ENCODE measurements at places on chromosomes 16 and 17.

DNA sequence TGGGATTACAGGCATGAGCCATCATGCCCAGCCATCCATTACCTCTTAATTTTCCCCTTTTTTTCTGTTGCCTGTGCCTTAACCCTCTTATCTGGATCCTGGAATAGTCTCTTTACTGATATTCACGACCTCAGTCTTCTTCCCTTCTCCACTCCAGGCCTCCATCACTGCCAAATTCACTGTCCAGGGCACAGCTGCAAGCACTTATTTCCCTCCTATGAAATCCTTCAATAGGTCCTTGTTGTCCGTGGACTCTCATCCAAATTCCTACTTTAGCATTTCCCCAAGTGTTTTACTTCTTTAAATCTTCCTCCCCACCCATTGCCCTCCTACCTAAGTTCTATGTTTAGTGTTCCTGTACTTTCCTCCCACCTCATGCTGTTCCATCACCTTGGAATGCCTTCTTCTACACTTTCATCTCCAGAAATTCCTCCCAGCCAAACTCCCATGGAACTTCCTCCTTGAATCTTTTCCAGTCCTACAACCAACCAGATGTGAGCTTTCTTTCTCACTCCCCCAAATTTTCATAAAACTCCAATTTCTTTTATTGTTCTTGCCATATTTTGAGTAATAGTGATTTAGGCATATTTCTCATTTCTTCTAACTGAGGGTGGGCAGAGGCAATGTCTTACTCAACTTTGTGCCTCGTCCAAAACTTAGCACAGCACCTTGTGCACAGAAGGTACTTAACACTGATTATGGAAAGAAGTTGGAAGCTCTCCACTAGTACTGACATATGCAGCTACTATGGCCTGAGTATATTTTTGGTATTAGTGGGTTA, 35.3 kb downstream of the FAM20A start:
- no peak for DNase-seq

- DNase-seq, result no peak
Observed at GRCh38 chr16:47949714-47950113, 206.1 kb downstream of the ABCC12 start.

DNA sequence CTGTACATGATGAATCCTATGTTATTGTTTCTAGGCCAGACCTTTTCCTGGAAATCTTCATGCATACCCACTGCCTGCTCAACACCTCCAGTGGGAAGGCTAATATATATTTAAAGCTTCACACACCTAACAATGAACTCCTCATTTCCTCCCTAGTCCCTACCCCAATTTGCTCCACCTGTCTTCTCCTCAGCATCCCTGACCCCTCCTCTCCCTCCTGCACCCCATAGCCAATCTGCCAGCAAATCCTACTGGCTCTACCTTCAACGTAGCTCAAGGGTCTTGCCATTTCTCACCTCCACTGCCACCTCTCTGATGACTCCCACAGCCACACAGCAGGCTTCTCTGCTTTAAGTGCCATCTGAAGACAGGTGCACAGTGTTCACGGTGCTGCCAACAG, 215.6 kb upstream of the WSB1 start:
- DNase-seq, result no peak

- no peak for DNase-seq
Observed at GRCh38 chr17:14779241-14779640, 478.4 kb downstream of the HS3ST3B1 start.

GRCh38 chr17:70208825-70209555, 39.7 kb downstream of the KCNJ2 start:
- no peak for DNase-seq

DNA sequence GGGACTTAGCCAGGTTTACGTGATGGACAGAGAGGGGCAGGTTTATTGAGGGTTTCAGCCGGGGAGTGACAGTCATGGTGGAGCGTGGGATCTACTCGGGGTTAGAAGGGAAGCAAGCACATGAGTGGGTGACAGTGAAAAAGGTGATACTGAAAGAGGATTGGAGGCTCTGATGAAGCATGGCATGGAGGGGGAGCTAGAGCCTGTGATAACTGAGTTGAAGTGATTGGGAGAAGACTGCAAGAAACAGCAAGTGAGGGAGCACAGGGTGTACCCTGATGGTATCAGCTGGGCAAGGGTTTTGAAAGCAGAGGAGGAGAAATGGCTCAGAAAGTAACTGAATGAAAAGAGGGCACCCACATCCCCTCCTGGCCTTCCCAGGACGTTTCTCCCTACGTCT, 6.7 kb upstream of the KSR1 start:
- no peak for DNase-seq

GRCh38 chr16:22423716-22424115, 49.3 kb upstream of the CDR2 start:
- no peak for DNase-seq

GRCh38 chr17:50094243-50094752, 853 bp upstream of the PDK2 start:
- DNase-seq, result peak; percentile 91

- no peak for DNase-seq
Observed at GRCh38 chr17:78449983-78450595, 71.6 kb downstream of the PGS1 start.

DNA sequence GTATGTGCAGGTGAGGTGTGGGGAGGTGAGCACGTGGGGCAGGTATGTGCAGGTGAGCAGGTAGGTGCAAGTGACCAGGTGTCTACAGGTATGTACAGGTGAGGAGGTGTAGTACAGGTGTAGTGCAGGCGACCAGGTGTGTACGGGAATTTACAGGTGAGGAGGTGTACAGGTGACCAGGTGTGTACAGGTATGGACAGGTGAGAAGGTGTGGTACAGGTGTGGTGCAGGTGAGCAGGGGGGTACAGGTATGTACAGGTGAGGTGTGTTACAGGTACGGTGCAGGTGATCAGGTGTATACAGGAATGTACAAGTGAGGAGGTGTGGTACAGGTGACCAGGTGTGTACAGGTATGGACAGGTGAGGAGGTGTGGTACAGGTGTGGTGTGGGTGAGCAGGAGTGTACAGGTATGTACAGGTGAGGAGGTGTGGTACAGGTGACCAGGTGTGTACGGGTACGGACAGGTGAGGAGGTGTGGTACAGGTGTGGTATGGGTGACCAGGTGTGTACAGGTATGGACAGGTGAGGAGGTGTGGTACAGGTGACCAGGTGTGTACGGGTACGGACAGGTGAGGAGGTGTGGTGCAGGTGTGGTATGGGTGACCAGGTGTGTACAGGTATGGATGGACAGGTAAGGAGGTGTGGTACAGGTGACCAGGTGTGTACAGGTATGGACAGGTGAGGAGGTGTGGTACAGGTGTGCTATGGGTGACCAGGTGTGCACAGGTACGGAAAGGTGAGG, 12.8 kb upstream of the DBNDD1 start:
- no peak for DNase-seq

DNA sequence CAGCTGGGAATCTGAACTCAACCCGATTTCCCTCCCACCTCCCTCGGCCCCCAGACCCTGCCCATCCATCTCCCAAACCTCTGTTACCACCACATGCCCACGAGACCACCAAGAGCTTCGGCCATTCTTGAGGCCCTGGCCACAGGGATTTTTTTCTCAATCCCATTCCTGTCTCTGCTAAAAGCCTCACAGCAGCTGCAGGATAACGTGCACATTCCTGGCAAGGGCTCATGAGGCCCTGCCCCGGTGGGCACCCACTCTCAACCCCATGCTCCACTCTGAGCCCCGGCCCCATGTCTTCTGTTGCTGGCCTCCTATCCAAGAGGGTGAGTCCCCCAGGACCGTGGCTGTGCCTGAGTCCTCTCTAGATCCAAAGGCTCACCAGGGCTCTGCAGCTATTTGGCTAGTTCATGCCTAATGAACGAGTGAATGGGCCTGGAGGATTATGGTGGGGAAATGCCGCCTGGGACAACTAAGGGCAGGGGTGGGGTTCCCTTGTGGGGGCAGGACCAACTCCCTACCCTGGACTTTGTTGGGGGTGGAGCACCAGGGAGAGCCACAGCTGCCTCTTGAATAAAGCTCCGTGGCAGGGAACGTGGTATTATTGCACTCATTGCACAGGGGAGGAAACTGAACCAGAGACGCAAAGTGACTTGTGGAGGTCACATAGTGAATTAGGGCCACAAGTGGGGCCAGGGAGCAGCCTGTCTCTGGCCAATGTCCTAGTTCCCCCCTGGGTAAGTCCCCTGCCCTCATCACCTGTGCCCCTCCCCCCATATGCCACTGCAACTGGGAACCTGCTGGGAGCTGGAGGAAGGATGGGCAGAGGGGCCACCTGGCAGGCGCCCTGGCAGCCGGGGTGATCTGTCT, 113.8 kb upstream of the SMURF2 start:
- no peak for DNase-seq

GRCh38 chr16:64312980-64313379, 808.9 kb downstream of the CDH11 start:
- DNase-seq, result no peak

- DNase-seq, result no peak
Observed at GRCh38 chr17:13753771-13754170, 152.0 kb upstream of the HS3ST3A1 start.

DNA sequence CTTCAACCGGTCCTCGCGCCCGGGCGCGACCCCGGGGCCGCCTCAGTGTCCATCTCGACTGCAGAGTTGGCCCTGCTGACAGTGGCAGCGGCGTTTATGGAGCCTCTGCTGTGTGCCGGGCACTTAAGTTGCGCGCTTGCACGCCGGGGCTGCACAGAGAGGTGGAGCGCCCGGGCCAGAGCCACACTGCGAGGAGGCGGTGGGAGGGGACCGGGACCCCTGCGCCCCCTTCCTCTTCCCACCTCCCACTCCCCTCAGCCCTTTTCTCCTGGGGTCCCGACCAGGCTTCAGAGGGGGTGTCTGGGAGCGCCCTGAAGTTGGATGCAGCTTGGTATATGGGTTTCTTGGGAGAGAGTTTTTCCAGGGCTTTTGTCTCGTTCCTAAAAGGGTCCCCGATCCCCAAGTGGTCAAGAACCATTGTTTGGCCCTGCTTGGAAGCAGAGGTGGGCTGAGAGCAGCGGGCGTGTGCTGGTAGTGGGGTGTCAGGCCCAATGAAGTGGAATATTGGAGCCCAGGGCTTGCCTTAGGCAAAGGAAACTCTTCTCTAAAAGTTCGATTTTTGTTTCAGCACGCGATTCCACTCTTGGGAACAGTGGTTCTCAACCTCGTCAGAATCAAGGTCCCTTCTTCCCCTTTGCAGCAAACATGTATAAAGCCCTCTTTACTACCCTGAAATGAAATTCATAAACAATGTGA, 605 bp downstream of the MRTFB start:
- no peak for DNase-seq

DNA sequence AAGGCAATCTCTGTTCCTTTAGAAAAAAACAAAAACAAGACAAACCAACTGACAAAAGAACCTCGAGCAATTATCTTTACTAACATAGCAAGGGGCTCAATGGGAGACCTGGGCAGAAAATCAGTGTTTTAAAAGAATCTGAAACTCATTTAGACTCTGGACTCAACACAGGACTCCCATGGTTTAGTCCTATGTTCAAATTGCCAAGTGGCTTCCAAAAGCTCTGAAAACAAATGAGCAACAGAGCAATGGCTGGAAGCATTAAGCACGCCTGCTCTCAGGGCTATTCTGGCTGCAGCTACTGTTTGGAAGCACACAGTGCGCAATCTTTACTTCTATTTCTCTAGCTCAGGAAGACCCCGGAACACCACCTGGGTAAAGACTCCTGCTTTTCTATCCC, 162.0 kb downstream of the AATF start:
- DNase-seq, result no peak

DNA sequence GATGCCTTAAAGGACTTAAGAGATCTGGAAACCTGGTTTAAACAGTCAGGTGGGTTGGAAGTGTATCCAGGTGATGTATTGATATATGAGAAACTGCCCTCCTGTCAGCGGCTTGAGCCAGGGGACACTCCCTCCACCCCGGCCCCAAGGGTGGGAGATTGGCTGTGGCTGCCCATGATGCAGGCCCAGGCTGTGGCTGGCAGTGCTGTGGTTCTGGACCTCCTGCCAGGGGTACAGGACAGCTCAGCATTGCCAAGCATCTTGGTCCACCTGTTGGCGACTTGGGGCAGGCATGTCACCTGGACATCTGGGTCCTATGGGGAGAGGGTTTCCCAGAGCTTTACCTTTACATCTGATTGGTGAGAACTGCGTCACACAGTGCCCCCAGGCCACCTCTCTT, 201.0 kb downstream of the SPECC1 start:
- no peak for DNase-seq

- DNase-seq, result no peak
Observed at GRCh38 chr17:76948726-76949342, 80.6 kb downstream of the MGAT5B start.

GRCh38 chr16:27468941-27469531, 67.1 kb downstream of the IL21R start:
- no peak for DNase-seq

GRCh38 chr17:73360961-73361761, 49.4 kb upstream of the CDC42EP4 start:
- DNase-seq, result no peak

- no peak for DNase-seq
Observed at GRCh38 chr16:59748531-59748930, 1014.4 kb upstream of the GOT2 start.

GRCh38 chr17:45230410-45230786, 8.7 kb downstream of the FMNL1 start:
- DNase-seq, result no peak

DNA sequence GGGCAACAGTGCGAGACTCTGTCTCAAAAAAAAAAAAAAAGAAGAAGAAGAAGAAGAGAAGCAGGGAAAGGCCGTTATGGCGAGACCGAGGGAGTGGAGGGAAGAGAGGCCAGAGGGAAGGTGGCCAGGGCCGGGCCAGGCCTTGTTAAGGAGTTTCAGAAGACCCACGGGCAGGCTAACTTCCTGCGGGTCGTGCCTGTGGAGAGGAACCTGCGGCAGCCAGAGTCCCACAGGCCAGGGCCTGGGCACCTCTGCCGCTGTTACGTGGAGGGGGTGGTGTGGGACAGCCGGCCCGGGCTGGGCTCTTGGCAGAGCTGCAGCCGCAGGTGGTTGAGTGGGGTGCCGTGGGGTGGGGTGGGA, 5.4 kb downstream of the WDR81 start:
- DNase-seq, result no peak

DNA sequence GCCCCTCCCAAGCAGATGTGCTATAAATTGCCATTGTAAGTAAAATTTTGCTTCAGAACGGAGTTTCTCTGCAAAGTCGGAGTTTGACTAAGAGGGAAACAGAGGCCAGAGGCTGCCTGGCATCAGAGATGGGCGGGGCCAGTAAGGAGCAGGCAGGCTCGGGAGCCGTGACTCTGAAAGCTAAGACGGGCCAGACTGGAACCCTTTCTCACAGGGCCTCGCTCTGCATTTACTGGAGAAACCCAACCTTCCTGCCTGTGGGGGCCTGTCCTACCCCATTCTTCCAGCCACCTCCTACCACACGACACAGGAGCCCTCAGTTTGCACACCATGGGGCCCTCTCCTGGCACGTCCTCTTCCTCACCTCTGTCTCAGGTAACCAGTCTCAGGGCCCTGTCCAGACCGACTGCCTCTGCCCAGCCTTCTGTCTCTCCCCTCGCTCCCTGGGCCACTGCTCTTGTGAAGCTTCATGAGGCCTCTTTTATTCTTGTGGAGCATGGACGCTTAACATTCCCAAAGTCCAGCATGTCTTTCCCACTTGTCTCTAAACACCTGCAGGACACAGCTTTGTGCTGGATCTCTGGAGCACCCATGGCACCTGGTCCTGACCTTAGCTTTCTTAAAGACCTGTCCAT, 48.4 kb upstream of the ACSF3 start:
- no peak for DNase-seq
